ENCODE measurements at places on chromosomes 1 and 21.

DNA sequence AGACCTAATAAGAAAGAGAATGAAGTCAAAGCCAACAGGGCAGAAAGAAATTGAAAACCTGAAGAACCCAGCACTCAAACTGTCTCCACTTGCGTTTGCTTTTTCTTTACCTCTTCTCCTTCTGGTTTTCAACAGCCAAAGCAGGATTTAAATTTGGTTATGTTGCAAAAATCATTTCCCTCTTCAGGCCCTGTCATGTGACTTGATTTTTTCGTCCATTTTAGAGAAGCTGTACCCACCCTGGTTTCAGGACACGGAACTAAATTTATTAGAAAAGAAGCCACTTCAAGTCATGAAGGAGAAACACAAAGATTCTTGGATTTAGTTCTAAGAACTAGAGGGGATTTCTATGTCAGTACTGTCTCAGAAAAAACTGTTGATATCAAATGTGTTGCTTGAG lies 1.0 kb upstream of the SYNJ1 start:
- no peak for DNase-seq

- no peak for DNase-seq
These were observed 32.2 kb upstream of the PCBP3 start for GRCh38 chr21:45611296-45611695.

DNA sequence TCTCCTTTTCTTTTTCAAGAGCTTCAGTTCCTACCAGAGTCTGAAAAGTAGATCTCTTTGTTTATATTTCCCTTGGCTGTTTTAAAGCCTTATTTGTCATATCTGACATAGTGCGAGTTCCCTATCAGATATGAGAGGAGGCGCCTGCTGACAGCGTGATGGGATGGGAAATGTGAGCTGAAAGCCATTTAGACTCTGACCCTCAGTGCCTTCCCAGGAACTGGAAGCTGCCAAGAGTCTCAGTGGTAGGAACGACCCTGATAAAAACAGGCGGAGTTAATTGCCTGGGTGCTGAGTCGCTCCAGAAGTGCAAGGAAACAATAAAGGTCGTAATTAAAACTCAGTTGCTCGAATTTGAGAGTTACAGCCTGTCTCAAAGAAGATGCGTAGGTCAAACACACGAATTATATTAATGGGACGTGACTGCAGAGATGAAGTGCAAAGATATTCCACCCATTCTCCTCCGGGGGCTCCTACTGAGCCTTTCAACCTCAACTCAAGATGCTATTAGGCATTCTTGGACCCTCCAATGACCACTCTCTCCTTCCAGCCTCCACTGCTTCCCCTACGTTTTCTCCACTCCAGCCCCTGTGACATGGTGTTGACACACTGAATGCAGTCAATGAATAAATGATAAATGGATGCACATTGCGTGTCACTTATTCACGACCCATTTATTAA lies 84.6 kb downstream of the KAZN start:
- no peak for DNase-seq

DNA sequence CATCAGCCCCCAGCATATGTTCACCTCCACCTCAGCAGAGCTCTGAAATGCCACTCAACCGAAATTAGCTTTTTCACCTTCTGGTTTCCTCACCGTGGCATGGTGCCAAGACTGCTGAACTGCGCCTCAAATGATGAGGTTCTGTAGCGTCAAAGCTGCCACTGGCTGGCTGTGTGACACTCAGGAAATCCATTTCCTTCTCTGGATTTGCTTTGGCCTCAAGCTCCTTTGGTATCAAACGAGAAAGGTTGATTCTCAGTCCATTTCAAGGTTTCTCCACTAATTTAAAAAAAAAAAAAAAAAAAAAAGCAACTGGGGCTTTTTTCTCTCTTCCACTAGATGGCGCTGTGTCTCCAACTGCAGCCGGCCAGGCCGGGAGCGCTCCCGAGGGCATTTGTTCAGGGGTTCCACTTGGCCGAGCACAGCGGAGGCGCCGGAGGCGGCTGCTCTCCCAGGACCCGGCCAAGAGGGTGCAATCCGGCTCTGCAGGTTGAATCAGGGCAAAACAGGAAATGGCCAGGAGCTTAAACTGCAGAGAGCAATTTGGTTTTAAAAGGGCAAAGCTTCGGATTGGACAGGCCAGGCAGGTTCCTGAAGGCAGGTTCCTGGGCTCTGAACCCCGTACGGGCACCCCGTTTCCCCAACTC lies 26.5 kb upstream of the PLA2G2C start:
- peak; percentile 68 for DNase-seq

- no peak for DNase-seq
These were observed 89.4 kb upstream of the B3GALT2 start for GRCh38 chr1:193275773-193276172.

- DNase-seq = peak; percentile 33
These were observed 9.3 kb upstream of the LORICRIN start for GRCh38 chr1:153250166-153250565.

DNA sequence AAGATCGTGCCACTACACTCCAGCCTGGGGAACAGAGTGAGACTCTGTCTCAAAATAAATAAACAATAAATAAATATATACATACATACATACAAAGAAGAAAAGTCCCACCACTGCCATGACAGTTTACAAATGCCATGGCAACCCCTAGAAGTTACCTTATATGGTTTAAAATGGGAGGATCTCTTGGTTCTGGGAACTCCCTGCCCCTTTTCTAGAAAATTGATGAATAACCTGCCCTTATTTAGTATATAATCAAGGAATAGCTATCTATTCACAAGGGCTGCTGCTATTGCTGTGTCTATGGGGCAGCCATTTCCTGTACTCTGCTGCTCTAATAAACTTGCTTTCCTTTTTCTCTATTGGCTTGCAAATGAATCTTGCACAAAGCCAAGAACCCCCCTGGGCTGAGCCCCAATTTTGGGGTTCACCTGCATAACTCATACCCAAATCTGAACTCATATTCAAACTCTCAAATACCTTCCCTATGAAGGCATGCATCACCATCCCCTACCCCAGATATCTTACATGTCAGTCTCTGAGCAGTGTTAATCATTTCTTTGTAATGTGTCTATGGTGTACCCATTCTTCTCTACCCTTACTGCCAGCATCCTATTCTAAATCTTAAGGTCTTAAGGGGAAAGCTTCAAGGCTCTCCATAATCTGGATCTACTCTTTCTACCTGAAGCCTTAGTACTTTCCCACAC lies 9.0 kb downstream of the GON4L start:
- DNase-seq = no peak

GRCh38 chr1:109383854-109384253 lies 13.9 kb downstream of the SORT1 start:
- peak; percentile 58 for DNase-seq

- no peak for DNase-seq
These were observed 42.7 kb downstream of the HUNK start for GRCh38 chr21:31915566-31915965.

DNA sequence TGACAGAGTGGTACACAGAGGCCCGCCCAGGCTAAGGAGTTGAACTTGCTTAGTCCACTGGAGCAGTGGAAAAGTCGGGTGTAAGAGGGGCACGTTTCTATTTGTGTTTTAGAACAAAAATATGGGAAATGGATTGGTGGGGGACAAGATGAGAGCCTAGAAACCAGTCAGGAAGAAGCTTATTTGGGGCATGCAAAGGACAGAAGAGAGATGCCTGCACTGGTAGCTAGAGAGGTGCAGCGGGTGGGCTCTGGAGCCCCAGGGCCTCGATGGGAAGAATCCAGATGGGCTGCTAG lies 1.2 kb upstream of the LIN9 start:
- DNase-seq = no peak

GRCh38 chr21:31612894-31613785 lies 46.4 kb upstream of the SOD1 start:
- DNase-seq = no peak

DNA sequence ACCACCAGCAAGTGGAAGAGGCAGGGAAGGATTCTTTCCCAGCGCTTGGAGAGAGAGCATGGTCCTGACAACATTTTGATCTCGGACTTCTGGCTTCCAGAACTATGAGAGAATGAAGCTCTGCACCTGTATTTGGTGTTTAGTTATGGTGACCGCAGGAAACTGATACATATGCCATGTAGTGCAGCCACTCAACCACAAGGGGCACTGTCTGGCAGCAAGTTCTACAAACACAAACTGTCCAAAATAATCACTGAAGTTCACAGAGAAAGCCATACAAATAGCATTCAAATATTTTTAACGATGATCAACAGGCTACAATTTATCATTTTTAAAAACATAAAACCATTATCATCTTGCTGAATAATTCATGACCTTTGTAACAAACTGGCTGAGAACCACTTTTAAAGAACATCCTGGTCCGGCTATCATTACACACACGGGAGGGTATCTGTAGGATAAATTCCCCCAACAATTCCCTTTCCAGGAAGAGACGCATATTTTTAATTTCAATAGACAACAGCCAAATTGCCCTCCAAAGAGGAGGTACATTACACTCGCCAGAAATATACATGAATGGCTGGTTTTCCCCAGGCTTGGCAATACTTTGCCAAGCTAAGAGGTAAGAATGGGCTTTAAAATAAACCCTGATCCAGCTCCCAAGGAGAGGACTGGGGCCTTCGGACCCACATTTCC lies 9.2 kb upstream of the CBR3 start:
- DNase-seq = peak; percentile 78

GRCh38 chr1:75430526-75430925 lies 180.4 kb downstream of the SLC44A5 start:
- no peak for DNase-seq

DNA sequence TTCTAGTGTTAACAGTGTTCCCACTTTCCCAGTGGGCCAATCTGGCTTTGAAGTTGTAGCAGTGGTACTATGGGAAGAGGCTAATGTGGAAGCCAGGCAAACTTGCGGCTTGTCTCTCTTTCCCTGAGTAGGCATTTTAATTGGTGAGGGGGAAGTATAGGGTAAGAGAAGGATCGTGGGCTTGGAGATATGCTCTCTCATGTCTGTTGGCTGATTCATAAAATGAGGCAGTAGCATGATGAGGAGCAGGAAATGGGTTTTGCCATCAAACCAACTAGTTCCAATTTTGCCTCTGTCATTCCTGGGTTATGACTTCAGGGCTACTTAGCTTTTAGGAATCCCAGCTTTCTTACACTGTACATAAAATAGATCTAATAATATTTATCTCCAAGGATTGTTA lies 12.1 kb downstream of the C8A start:
- DNase-seq = no peak

DNA sequence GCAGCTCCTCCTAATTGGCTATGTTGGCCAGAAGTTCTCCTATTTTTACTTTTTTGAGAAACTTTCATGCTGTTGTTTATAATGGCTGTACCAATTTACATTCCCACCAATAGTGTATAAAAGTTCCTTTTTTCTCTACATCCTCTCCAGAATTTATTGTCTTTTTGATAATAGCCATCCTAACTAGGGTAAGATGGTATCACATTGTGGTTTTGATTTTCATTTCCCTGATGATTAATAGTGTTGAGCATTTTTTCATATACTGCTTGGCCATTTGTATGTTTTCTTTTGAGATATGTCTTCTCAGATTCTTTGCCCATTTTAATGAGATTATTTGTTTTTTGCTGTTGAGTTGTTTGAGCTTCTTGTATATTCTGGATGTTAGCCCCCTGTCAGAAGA lies 46.8 kb downstream of the NTMT2 start:
- DNase-seq = no peak

DNA sequence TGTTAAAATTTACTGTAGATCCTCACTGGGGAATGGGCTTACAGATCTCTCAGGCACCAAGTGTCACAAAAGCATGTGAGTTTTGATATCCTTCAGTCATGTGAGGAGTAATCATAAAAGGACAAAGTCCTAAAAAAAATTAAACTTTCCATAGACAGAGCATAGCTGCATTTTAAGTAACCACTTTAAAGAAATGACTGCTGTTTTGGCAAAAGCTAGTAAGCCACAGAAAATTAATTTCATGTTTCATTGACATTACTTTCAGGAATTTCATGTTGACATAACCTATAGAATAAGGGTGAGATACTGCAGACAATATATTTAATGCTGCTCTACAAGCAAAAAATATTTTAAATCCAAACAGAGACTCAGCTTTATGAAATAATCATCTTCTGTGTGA lies 156.3 kb downstream of the LYPLAL1 start:
- no peak for DNase-seq

- peak; percentile 59 for DNase-seq
These were observed 20.6 kb downstream of the RUNX3 start for GRCh38 chr1:24909388-24909898.

GRCh38 chr1:24805534-24806301 lies 60.5 kb downstream of the CLIC4 start:
- DNase-seq = no peak

DNA sequence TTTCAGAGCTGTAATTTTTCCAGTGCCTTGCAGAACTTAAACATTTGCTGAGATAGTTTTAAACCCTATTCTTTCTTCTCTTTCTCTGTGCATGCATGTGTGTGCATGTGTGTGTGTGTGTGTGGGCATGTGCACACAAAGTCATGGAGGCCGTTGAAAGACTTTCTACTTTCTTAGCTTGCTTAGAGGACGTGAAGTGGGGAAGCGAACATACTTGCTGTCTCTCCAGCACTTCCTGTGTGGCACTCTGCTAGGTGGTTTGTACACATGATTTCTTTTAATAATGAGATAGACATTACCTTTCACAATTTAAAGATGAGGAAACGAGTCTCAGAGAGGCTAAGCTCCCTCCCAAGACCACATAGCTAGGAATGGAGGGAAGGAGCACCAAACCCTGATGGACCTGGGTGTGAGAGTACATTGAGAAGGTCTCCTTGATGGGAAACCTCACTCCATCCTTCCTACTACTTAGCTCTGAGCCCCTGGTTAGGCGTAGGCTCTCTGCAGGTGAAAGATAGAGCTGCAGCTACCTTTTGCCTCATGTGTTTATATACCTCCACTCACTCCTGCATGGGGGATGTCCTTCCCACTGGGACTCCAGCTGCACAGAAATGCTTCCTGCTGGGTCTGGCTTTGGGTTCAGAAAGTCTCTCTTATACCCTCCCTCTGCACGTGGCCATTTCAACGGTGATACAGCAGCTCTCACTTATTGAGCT lies 101.9 kb upstream of the USP24 start:
- no peak for DNase-seq

- DNase-seq = no peak
These were observed 64.8 kb upstream of the TENT5C start for GRCh38 chr1:117541003-117541402.

DNA sequence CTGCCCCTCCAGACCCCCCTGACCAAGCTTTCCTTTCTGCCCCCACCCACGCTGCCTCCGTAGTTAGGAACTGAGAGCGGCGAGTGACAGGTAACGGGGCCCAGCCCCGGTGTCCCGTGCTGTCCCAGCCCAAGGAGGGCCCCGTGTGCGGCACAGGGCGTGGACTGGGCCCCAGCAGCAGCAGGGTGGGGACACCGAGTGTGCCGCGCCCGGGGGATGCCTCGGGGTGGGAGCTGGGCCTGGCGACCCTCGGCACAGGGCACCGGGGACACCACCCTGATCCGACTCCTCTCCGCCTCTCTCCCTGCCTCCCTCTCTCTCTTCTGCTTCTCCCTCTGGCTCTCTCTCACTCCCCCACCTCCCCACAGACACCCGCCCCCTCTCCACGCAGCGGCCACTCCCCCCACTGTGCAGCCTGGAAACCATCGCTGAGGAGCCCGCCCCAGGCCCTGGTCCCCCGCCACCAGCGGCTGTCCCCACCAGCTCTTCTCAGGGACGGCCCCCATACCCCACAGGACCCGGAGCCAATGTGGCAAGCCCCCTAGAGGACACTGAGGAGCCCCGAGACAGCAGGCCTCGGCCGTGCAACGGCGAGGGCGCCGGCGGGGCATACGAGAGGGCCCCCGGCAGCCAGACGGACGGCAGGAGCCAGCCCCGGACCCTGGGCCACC lies 22.7 kb downstream of the PANK4 start:
- DNase-seq = no peak

GRCh38 chr1:75727571-75727970 lies 3.1 kb downstream of the ACADM start:
- DNase-seq = no peak
